ENCODE measurements at places on chromosomes 3 and 15.

GRCh38 chr3:133674290-133674919, 12.7 kb upstream of the TOPBP1 start:
- no peak for DNase-seq

- DNase-seq, result peak; percentile 57
Observed at GRCh38 chr3:50324351-50325112, 2.0 kb upstream of the HYAL2 start.

DNA sequence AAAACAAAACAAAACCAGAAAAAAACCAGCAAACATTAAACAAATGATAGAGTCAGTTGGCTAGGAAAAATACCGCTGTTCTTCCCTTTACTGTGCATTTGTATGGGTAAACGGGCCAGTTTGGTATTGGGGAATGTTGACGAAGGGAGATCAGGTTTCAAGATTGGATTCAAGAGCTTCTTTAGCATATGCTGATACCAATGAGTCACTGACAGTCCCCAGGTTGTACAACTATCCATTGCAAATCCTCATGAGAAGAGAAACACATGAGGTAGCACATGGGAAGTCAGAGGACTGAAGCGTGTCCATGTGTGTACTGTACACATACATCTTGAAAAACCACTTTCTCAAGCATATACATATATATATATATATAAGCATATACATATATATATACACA, 25.6 kb downstream of the TIGIT start:
- DNase-seq, result no peak

DNA sequence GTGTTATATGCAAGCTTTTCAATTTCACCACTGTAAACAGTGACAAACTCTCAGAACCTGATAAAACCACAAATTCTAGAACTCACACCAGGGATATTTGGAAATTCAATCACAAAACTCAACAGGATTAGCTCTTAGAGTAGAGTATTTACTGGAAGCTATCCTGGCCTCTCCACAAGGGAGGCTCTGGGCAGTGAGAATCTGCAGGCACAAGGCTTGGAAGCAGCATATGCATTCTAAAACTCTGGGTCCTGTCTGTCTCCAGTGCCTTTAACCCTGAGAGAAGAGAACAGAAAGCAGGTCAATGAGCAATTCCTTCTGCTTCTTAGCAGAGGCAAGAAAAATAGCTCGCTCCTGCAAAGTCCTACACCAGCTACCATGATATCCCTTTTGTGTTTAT, 23.4 kb downstream of the PLSCR4 start:
- no peak for DNase-seq

DNA sequence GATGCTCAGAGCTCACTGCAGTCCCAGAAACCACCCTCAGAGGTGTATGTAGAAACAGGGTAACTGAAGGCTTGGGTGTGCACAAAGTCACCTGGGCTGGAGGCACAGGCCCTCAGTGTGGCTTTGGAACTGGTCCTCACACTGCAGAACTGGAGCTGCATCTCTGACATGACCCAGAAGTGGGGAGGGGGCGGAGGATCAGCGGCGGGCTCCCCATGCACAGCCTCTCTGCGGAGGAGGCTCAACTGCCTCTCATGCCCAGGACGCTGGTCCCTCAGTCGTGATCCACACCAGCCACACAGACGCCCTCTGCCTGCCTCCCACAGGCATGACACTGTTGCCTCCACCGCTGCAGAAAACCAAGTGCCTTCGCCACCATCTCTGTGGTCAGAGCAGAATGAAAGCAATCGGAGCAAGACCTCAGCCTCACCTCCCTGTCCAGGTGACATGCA, 73.7 kb downstream of the TM2D3 start:
- no peak for DNase-seq

DNA sequence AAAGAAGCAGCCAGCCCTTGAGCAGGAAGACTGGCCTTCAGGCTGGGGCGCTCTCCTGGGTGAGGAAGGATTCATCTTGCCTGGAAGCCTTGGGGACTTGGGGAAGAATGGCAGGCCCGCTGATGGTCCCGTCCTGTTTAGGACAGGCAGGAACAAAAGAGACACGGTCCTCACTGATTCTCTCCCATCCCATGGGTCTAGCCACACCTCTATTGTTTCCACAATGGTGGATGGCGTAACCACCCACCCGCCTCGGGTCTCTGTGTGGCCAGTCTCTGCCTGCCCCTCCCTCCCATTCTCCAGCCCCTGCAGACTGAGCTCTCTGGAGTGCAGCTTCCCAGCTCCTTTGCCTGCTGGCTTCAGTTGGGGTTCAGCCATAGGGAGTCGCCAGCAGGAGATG, 284.3 kb downstream of the UACA start:
- DNase-seq, result no peak

- no peak for DNase-seq
Observed at GRCh38 chr3:69458803-69459365, 73.0 kb upstream of the FRMD4B start.

GRCh38 chr3:15815696-15816095, 17.9 kb upstream of the ANKRD28 start:
- no peak for DNase-seq
